ENCODE measurements at places on chromosomes 2 and 18.

- no peak for DNase-seq
These were observed 1438.7 kb upstream of the ZEB2 start for GRCh38 chr2:145958611-145959010.

- DNase-seq = no peak
These were observed 108.4 kb upstream of the MCFD2 start for GRCh38 chr2:47024046-47024445.

DNA sequence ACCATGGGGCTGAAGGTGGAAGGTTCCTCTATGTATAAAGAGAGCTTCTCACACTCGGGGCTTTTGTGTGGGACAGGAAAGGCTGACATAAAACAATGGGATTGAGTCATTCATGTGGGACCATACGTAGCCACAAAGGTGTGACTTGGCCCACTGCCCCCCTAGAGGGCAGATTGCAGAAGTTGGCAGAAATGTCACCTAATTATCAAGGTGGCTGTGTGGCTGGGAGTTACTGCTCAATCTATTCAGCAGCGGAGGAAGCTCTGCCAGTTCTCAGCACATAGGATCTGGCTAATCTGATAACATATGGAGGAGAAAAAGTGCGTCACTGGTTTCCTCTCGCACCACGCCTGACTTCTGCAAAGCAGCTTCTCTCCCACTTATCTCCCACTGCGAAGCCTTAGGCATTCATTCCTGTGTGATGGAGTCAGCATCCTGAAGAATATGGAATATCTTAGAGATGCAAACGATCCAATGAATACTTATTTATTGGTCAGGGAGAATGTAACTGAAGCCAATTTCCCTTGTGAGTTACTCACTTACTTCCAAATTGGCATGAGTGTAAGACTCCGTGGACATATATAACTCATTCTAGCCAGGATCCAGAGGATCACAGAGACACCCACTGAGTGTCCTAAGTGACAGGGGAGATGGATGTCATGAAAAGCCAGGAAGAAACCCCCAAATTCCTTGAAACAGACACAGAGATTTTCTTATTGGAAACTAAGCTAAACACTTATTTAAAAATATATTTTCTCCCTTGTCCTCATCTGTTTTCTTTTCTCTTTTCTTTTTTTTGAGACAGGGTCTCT lies 344.8 kb downstream of the TGIF1 start:
- DNase-seq = no peak

GRCh38 chr2:7649461-7650228 lies 732.4 kb downstream of the RNF144A start:
- no peak for DNase-seq

GRCh38 chr2:120287183-120288015 lies 34.7 kb downstream of the RALB start:
- peak; percentile 70 for DNase-seq

DNA sequence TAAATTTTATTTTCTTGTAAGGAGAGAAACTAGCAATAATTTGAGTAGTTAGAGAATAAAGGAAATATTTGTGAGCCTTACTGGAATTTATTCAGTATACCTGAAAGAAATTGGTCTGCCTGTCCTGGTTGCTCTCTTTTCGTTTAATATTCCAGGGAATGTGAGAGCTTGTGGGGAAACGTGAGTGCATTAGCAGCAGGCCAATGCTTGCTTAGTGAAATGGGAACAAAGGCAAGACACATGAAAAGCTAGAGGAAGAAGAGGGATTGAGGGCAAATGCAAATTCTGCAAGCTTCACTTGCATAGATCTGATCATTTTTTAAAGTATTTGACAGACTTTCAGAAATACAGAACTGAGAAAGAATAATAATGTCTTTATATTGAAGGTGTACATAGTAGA lies 111.0 kb downstream of the ERBB4 start:
- no peak for DNase-seq

- no peak for DNase-seq
These were observed 184.1 kb downstream of the HDAC4 start for GRCh38 chr2:239216614-239217273.

- no peak for DNase-seq
These were observed 128.7 kb downstream of the CTIF start for GRCh38 chr18:48667276-48668254.

DNA sequence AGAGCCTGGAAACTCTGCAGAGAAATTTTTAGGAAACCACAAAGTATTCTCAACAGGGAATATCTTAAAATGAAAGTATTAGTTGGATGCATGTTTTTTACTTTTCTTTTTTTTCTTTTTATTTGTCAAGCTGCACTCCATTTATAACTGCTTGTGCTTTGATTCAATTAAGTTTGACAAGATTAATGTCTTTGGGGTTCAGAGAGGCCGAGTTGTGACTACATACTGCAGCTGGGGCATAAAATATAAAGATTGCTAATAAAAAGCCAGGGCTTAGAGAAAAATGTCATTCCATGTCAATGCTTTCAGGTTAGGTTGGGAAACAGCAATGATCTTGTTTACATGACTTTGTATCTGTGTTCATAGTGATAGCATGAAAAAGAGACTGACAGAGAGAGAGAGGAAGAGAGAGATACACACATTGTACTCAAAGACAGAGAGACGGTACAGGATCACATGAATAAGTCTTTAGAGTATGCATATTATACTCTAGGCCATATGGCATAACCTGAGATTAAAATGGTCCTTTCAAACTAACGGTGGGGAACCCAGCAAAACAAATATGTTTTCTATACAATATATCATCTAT lies 1022.3 kb upstream of the CNTNAP5 start:
- no peak for DNase-seq

GRCh38 chr2:238155051-238155760 lies 3.6 kb upstream of the ERFE start:
- DNase-seq = no peak

GRCh38 chr2:7119132-7119835 lies 202.1 kb downstream of the RNF144A start:
- DNase-seq = peak; percentile 19

DNA sequence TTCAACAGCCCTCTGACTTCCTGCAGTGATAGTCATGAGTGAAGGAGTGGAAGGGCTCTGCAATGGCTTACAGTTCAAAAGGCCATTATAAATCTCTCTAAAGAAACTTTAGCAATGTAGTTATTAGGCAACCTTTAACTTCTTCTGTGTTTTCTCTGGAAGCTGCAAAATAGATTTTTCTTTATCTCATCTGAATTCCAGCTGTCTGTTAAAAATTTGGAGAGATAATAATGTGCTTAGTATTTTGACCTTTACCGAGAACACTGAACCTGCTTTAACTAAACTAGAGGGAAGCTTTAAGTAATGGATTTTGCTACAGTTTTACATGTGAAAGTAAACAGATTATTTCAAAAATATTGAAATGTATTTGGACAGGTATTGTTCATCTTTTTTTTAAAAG lies 847.9 kb downstream of the ERBB4 start:
- no peak for DNase-seq

DNA sequence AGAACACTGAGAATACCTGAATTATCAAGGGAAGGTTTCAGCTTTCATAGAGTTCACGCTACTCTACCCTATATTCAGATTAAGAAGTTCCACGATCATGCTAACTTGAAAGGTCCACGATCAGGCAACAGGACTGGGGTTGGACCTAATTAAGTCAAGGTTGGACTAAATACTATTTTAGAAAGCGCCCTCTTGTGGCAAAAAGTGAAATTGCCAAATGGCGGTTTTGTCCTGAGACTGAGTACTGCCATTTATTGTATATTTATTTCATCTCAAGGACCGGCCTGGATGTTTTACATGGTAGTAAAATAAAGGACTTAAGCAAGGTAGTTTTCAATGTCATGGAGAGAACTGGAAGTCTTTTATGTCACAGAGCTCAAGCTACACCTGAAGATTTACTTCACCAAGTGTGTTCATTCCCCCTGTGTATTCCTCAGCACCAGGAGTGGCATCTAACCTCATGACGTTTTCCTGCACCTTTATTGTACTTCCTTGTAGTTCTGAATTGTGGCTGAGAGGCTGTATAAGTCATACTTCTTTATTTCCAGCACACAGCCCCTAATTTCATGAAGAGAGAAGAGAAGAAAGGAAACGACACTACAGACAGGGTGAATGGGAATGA lies 56.8 kb downstream of the SRD5A2 start:
- DNase-seq = peak; percentile 55

- DNase-seq = no peak
These were observed at the start of gene PSMA8 for GRCh38 chr18:26133652-26134051. Gene PSMA8 (plus strand): TSS chr18:26133869. CDS start chr18:26133966, 97 bp downstream.

DNA sequence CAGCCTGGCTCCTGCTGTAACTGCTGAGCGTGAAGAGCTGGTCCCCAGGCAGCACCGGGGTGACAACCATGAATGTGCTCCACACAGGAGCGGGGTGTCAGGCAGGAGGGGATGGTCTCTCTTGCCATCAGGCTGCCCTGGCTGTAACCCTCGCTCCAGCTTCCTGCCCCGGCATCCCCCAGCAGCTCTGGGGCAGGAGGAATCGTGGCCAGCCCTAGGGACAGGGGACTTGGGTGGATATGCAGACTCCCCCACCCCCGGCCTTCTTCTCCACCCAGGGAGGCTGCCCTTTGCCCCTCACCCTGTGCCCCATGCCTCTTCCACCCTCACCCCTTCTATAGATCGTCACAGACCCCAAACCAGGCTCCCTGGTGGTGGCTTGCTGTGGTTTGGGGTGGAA lies 69.4 kb upstream of the SMAD7 start:
- no peak for DNase-seq

- DNase-seq = no peak
These were observed 147.7 kb upstream of the DTNA start for GRCh38 chr18:34562252-34562870.

DNA sequence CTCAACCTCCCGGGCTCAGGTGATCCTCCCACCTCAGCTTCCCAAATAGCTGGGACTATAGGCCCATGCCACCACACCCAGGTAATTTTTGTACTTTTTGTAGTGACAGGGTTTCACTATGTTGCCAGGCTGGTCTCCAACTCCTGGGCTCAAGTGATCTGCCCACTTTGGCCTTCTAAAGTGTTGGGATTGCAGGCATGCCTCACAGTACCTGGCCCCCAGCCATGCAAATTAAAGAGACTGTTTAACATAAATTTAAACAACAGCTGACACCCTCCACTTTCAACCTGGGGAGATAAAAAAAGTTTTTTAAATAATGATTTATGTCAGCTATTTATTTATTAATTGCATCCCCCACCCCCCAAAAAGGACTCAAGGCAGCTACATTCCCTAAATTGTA lies 234.7 kb downstream of the CCDC178 start:
- DNase-seq = no peak

GRCh38 chr18:11974741-11975325 lies 6.5 kb upstream of the IMPA2 start:
- no peak for DNase-seq

- DNase-seq = peak; percentile 48
These were observed 30.9 kb upstream of the REEP1 start for GRCh38 chr2:86368161-86368824.
